NCI-H2081 treated with DMSO at 0.1 percent for 48 hours (cell line): ENCODE measurements at places on chromosomes 11 and 22.

DNA sequence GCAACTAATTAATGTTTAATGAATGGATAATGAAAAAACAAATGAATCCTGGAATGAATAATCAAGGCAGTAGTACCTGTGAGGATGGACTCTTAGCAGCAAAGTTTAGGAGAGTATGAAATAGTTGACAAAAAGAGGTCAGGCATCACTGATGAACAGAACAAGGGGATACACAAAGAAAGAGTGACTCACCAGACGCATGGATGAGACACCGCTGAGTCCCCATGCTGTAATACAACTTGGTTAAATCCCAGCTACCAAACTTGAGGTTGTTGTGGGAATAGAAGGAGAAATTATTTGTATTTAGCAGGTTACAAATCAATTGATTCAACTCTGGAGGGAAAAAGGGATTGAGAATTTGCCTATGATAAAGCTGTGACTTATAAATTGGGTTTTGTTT is 976.9 kb upstream of the TENM4 start:
- no peak for DNase-seq

DNA sequence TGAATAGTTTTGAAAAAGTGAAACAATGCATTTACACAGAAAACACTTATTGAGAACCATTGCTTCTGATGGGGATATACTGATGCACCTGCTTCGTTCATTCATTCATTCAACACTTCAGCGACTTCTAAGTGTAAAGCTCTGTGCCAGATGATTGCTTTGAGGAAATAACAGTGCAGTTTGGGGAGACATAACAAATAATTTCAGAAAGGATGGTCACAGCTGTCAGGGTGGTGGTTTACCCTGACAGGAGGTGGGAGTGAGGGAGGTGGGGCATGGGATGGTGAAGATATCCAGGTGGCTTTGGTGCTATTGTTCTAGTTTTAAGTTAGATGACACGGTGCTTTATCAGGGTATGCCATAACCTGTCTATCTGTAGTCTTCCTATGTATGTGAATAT is 344.1 kb downstream of the LARGE1 start:
- no peak for DNase-seq

DNA sequence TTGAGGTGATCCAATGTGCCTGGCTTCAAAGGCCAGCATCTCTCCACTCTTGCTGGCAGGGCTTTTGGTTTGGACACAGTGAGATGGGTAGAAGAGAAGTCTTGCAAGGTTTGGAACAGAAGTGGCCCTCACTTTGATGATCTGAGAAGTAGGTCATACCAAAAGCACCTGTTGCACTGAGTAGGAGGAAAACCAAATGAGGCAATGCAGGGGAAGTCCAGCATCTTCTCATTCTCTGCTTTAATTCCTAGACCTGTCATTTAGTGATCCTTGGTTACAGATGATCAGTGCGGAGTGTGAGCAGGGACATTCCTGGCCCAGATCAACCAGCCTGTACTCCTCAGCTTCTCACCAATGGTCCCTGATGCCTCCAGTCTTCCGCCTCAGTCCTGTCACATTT is 990.5 kb downstream of the OPCML start:
- DNase-seq, result no peak

GRCh38 chr11:97092823-97093222 is 703.0 kb downstream of the JRKL start:
- DNase-seq, result no peak

GRCh38 chr11:30432716-30433115 is 109.8 kb downstream of the ARL14EP start:
- DNase-seq, result no peak

DNA sequence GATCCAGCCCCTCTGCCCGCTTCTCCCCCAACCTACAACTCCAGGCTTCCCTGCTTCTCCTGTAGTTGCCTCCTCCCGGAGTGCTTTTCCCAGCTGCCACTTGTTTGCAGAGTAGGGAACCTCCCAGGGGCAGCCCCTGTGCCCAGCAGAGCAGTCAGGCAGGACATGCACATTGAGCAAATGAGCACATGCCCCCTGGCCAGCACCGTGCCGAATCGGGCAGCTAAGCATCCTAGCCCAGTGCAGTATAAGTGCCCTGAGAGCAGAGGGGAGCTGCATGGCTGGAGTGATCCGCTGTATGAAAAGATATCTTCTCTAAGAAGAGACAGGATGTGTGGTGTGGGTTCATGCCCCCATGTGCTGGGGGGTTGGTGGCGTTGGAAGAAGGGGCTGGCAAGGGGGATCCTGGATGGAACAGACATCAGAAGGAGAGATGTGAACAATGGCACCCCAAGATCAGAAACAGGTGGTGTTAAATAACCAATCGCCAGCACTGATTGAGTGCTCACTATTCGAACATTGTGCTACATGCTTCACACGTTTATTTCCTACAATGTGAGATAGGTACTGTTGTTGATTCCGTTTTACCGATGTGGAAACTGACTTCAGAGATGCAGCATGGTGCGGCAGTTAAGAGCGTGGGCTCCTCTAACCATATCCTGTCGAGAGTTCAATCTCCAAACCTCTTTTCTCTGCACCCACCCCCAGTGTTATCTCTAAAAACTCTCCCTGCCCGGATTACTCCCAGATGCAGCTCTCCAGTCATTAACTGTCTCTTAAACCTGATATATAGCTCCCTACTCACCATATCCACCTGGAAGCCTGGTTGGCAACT is 1.2 kb downstream of the AIP start:
- DNase-seq, result no peak

- no peak for DNase-seq
These were observed 185.2 kb upstream of the DDI1 start for GRCh38 chr11:103851166-103851651.

- no peak for DNase-seq
These were observed 13.1 kb downstream of the MS4A15 start for GRCh38 chr11:60769811-60770210.
